ENCODE measurements at places on chromosomes 5 and 9.

- no peak for DNase-seq
Measured at GRCh38 chr9:88747768-88748167, 212.8 kb downstream of the NXNL2 start.

GRCh38 chr5:129591508-129592160 is 131.5 kb downstream of the ADAMTS19 start:
- no peak for DNase-seq

DNA sequence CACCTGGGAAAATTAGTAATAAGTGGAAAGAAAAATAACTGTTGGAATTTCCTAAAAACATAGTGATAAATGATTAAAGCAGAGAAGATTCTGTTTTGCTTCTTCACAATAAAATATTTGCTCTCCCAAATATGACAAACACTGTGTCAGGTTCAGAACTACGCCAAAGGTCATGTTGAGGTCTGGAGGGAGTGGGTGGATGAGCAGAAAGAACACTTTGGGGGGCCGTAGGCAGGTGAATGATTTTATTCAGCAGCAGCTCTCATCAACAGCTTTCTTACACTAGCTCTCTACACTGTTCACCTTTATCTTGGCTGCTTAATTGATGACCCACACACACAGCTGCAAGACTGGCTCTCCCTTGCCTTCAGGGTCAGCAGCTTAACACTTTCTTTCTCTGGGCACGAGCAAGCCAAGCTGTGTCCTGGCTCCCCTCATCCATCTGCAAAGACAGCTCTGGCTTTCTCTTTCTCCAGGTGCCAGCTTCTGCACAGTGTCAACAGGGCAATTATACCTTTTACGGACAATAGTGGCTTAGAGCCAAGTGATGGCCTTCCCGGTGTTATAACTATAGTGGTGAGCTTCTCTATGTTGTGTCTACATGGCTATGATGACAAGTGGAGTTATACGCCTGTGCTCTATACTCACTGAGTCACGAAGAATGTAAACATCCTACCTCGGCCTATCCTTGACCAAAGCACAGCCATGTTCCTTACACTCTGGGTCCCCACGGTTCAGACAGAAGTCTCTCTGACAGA is 18.9 kb upstream of the GPX8 start:
- DNase-seq: no peak

DNA sequence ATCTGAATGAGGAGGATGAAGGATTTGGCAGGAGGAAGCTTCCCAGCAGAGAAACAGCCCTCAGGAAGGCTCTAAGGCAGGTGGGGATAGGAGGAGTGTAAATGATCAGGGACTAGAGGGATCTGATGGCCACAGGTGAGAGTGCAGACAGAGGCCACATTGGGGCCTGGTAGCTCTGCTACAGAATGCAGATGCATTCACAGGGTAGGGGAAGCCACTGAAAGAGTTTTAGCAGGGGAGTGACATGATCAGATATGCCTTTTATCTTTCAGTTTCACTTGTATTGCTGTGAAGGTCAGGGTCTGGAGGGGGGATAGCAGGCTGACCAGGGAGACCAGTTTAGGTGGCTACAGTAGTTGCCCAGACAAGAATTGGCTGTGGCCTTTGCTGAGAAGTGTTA is 3.0 kb downstream of the TXNDC15 start:
- no peak for DNase-seq

GRCh38 chr5:73943397-73943796 is 317.4 kb downstream of the ARHGEF28 start:
- no peak for DNase-seq
